ENCODE measurements at places on chromosomes 16 and 17. TPM values are rescaled to one million over a fixed set of nuclear protein-coding genes. Genes with fewer than 3 reads are reported as not detected.
A peak's percentile ranks its signal among the peaks of the same experiment; 100 is the strongest.

The SOST gene
- 0.31 TPM for total RNA-seq

The SNX11 gene
- 20.5 TPM for total RNA-seq

DNA sequence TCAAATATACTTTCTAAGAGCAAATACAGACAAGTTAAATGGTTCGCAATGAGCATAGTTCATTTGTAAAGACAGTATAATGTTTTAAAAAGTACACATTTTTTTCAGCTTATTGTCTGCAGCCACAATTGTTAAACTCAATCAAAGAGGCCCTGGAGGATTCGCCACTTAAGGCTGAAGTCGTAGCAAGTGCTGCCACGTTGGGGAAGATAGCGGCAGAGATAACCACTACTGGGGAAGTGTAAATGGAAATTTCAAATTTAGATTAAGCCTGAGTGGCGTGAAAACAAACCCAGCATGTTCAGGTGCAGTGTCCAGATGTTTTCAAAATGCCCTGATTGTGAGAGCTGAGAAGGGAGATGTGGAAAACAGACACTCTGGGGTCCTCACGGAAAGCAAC, 8.4 kb downstream of the PMP22 start:
- no peaks in the 10 kb centered on the region for H3K4me1 ChIP-seq
- no peaks in the 10 kb centered on the region for H3K36me3 ChIP-seq
- H3K27me3 ChIP-seq: peaks cover 29% of the 10 kb centered on the region
- no peak overlapping the region for H3K27ac ChIP-seq
- H3K4me3 ChIP-seq: no peak overlapping the region

DNA sequence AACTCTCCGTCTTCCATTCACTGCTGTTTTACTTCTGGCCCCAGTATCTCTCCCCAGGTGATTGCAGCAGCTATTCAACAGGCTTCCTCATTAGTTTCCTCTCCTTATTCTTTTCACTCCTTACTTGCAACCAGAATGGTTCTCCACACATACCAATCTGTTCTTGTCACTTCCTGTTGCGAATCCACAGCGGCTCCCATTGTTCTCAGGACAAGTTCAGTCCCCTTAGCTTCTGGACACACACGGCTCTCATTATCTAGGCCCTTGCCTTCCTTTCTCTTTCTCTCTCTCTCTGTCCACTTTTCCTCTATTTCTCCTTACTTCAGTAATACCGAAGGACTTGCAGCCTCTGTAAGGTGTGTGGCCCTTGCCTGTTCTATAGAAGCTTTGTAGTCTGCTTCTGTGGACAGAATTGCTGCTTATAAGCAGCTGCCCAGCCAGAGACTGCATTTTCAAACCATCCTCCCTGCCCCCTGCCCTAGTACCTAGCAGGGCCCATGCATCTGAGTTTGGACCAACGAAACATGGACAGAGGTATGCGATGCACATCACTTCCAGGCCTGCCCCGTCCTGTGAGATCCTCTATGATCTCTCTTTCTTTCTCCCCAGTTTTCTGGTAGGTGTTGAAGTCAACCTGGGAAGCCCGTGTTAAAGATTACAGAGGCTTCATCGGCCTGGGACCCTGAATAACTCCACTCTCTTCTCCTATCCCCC, 45.7 kb downstream of the VAT1L start:
- peaks cover 6% of the 10 kb centered on the region for H3K4me1 ChIP-seq
- H3K27me3 ChIP-seq: no peaks in the 10 kb centered on the region
- H3K36me3 ChIP-seq: no peaks in the 10 kb centered on the region
- H3K4me3 ChIP-seq: peak overlapping the region; percentile 1
- DNase-seq: peak; percentile 84

GRCh38 chr17:79145548-79145947, 70.9 kb downstream of the ENGASE start:
- no peaks in the 10 kb centered on the region for H3K36me3 ChIP-seq
- H3K4me1 ChIP-seq: no peaks in the 10 kb centered on the region
- no peak for DNase-seq
- H3K27me3 ChIP-seq: no peaks in the 10 kb centered on the region
- no peak overlapping the region for H3K27ac ChIP-seq

All from endodermal cell (in vitro differentiated cells).